ENCODE measurements at places on chromosomes 3 and 15.

- DNase-seq: no peak
Measured at GRCh38 chr3:44795197-44795596, 33.6 kb downstream of the KIF15 start.

DNA sequence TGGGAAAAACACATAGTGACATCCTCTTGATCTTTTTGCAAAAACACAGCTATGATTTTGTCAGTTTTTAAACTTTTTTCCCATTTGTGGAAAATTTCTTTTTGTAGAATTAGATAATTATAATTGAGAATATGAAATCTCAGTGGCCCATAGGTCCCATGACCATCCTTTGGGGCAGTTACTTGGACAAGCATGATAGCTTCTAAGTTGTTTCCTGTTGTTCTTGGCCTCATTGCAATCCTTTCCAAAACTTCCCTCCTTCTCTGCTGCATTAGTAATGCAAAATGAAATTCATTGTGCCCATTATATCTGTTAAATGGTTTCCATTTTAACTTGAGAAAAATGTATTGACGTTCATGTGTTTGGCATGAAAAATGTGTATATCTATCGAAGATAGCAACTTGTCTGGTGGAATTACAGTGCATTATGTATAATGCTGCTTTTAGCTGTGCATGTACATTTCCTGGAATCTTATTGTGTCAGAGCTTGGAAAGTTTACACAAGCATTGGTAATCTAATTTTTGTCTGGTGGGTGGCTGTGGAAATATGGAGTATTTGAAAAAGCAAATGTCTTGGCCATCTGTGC, 70.0 kb downstream of the MDFIC2 start:
- DNase-seq: no peak

DNA sequence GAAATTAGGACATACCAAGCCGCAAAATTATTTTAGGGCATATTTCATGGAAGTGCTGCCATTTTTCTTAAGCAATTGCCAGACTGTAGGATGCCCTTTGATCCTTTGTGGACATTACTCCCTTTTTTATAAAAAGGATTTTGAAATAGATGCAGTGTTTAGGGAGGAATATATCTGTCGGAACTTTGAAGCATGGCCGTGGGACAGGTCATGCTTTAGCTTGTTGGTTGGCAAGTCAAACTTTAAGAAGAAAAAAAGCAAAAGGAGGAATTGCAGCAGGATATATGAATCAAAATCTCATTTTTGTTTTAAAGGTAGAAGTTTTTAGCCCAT, 122.1 kb downstream of the MCTP2 start:
- DNase-seq: no peak

GRCh38 chr15:62053439-62054085, 6.7 kb downstream of the VPS13C start:
- DNase-seq: no peak

DNA sequence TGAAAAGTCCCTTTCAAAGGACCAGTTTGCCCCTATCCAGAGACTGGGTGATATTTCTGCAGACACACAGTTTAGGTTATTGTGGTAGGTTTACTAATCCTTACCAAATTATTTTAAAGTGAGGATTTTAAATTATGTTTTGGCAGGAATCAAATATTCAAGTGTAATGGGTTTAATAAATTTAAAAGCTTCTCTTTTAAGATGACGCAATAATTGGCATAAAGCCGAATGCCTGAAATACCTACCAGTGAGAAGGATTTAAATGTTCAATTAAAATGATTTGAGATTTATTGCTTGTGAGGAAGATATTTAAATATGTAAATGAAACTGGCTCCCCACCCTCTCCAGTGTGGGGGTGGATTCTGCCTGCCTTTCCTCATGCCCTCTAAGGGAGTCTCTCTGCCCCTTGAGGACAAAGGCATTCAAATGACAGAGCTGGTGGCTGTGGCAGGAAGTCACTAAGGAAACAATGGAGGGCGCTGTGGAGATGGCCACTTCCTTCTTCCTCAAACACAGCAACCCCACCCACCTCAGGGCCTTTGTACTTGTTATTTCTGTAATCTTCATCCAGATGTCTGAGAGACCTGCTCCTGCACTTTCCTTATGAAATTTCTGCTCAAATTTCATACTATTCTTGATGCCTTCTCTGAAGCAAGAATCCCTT, 131.7 kb downstream of the TNIK start:
- DNase-seq: no peak

DNA sequence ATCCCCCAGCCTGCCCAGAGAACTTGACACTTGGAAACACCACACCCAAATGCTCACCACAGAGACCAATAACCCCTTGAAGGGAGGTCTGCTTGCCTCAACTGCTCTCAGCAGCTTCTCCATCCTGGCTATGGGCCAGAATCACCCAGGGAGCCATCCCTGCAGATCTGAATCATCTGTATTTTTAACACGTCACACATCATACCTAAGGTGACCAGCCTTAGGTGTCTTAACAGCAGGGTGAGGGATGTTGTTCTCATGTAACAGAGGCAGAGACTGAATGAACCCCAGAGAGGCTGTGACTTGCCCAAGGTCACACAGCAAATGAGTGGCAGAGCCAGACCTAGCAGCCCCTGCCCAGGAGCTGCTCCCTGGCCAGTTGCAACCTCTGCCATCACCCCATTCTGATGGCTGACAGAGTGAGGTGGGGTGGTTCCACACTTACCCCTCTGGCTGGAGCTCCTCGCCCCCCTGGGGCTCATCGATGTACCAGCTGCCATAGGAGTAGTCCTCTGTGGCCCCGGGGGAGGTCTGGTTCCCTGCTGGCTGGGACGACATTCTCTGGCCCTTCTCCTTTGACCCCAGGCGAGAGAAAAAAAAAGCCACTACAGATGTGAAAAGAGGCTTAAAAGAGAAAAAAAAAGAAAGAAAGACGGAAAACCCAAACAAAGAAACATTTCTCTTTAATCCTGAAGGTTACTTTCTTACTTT, 722 bp downstream of the STRA6 start:
- DNase-seq: no peak

- no peak for DNase-seq
Measured at GRCh38 chr3:185639632-185640206, 53.6 kb downstream of the SENP2 start.

Measured in NCI-H345 (cell line).